ENCODE measurements at places on chromosomes 7 and 10. TPM values are rescaled to one million over a fixed set of nuclear protein-coding genes. Genes with fewer than 3 reads are reported as not detected.

CEP55 gene
- 16.8 TPM for polyA plus RNA-seq

C7orf57 gene
- 0.50 TPM for polyA plus RNA-seq

CACNA2D1 gene
- 25.3 TPM for polyA plus RNA-seq

CLCN1 gene
- 0.08 TPM for polyA plus RNA-seq

BTBD16 gene
- polyA plus RNA-seq = 1.6 TPM

AASS gene
- 43.8 TPM for polyA plus RNA-seq

WNT8B gene
- polyA plus RNA-seq = 1.1 TPM

OR2A5 gene
- not detected for polyA plus RNA-seq

NEURL1 gene
- polyA plus RNA-seq = 1.6 TPM

CACNB2 gene
- polyA plus RNA-seq = 3.3 TPM

IKZF1 gene
- 1.2 TPM for polyA plus RNA-seq

Measured in right renal cortex interstitium (tissue), 3 donors.